NCI-H1694 treated with DMSO at 0.1 percent for 48 hours (cell line): ENCODE measurements at places on chromosomes 6 and 20.

DNA sequence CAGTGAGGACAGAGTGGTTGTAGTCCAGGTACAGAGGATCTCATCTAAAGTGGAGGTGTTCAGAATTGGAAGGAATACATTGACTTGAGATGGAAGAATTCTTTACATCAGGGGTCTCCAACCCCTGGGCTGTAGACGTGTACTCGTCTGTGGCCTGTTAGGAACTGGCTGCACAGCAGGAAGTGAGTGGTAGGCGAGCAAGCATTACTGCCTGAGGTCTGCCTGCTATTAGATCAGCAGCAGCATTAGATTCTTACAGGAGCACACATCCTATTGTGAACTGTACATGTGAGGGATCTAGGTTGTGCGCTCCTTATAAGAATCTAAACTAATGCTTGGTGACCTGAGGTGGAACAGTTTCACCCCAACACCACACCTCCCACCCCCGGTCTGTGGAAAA is 121.1 kb downstream of the CDKAL1 start:
- DNase-seq = no peak

DNA sequence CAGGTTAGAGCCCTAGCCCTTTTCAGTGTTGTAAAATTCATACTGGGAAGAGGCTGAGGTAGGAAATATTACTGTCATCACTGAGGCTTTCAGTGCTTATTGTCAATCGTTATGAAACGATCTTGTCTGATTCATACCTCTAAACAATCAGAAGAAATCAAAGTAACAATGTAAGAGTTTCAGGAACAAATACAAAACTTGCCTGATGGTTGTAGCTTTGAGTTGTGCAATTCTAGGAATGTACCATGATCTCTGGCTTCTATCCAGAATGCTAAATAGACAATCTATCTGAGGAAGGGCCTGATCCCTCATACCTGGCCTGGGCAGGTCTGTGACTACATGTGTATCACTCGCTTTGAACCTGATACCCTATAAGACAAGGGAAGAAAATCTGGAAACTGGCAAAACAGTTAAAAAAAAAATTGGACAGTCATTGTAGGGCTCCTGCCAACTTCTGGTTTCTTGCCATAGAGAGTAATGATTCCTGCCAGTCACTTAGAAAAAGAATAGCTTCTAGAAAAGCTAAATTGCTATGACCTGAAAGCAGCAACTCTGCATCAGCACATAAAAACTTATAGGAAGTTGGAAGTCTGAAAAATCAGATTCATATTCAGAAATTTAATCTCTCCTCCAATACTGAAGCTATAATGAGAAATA is 234.7 kb downstream of the BTBD9 start:
- no peak for DNase-seq

- DNase-seq = no peak
These were observed 75.3 kb upstream of the E2F3 start for GRCh38 chr6:20326422-20326728.

- no peak for DNase-seq
These were observed 17.9 kb upstream of the SLC22A1 start for GRCh38 chr6:160103825-160104100.

DNA sequence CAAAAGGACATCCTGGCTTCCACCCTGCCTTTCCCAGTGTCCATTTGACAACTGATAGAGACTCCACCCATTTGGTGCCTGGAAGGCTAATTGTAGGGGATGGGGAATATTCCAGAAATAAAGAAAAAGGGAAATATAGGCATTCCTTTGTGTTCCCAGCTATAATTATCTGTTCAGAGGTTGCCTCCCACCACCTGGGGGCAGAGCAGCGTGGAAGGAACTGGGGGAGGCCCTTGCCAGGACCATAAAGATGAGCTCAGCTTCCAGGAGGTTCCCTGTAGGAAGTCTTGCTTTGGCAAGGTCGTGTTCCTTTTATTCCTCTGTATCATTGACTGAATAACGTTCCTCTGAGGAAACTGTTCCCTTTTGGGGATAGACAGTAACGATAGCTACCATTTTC is 214.7 kb downstream of the TFAP2C start:
- DNase-seq = no peak

- no peak for DNase-seq
These were observed 159.5 kb downstream of the JARID2 start for GRCh38 chr6:15405129-15406068.

DNA sequence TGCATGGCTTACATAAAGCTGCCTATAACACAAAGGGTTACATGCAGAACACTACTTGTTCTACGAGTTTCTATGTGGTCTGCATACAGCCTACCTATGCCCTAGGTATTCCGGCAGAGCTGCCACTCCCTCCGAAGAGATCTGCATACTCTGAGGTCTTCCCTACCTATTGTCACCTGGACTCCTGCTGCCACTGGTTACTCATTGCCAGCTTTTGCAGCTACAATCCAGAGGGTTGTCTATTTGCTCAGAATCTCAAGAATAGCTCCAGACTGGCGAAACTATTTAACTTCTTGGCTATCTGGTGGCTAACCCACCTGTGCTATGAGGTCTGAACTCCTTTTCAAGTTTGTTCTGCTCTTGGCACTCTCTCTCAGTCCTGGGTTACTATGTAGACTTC is 323.3 kb downstream of the BMP2 start:
- no peak for DNase-seq

- DNase-seq = no peak
These were observed 6.2 kb downstream of the ITCH start for GRCh38 chr20:34369265-34369664.

DNA sequence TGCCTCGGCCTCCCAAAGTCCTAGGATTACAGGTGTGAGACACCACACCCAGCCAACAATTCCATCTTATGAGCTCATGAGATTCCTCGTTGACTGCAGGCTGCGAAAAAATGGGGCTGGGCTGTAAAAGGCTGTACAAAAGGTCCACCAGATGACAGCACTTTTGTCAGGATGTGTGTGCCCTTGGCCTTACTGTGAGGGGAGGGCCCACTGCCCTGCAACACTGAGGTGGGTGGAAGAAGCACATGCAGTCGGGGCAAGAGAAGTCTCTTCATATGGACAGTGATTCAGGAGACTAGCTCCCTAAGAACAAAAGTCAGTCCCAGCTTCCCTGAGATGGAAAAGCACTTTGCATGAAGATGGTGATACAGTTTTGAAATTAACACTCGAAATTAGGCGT is 50.5 kb downstream of the KCTD20 start:
- DNase-seq = no peak

DNA sequence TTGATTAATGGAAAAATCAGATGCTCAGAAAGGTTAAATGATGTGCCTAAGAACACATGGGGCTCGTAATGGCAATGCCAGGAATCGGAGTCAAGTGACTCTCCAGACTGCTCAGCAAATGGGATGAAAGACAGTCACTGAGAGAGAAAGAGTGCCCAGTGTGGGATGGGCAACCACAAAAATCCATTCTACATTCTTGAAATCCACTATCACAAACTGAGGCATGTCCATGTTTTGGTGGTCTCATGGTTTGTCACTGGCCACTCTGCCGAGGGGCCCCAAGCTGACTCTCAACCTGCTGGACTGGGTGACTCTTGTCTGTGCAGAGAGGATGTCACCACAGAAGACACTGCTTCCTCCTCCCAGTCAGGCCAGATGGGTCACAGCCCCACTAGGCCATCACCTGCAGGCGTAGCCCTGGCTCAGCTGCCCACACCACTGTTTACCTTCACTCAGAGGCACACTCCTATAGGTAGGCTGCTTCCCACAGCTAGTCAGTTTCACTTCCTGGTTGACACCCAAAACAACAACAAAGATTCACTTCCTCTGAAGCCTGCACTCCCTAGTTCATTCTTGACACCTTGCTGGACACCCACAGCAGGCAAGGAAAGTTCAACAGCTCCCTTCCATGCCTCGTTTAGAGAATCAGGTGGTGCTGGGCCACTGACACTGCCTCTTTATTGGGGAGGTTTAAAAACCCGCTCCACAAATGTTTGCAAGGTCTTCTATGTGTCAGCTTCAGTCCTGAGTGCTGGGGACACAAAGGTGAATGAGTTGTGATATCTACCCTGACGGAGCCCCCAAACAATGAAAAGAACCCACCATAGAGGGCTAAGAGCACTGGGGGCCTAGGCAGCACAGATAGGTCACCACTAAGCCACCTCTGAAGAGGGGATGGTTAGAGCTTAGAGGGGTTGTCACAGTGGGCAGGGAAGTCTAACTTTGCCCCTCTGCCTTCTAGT is 21.7 kb downstream of the MAP1LC3A start:
- no peak for DNase-seq

GRCh38 chr20:51594236-51595057 is 51.9 kb upstream of the NFATC2 start:
- DNase-seq = no peak

DNA sequence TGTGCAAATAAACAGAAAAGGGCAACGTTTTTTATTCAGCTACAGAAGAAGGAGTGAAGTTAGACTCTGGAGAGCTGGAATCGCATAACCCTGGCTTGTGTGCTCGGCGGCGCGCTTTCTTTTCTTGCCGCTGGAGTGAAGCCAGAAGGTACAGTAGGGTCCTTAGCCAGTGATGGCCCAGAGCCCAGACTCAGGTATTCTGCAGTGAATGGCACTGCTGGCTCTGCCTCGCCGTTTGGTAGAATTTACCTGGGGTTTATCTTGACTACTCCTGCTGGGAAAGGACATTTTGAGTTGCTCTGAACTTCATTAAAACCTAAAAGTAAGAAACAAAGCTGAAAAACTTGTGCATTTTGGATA is 56.9 kb upstream of the TIAM2 start:
- no peak for DNase-seq

- no peak for DNase-seq
These were observed at the start of gene KCNK17 for GRCh38 chr6:39314273-39314795. Gene KCNK17 (minus strand): TSS chr6:39314419. CDS start chr6:39314320, 99 bp downstream.

DNA sequence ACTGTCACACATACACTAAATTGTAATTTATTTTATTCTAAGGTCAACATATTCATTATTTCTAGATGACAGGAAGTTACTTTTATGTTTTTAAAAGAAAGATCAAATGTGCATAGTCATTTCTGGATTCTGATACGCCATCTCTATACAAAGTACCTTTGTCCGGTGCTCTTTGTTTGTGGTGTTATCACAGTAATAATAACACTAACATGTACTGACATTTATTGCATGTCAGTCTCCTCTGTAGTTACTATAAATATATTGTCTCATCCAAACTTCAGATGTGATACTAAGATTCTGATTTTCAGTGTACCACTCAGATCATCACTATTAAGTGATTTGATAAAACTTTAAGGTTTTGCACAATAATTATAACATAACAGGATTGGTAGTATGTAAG is 90.3 kb upstream of the TPD52L1 start:
- DNase-seq = no peak

DNA sequence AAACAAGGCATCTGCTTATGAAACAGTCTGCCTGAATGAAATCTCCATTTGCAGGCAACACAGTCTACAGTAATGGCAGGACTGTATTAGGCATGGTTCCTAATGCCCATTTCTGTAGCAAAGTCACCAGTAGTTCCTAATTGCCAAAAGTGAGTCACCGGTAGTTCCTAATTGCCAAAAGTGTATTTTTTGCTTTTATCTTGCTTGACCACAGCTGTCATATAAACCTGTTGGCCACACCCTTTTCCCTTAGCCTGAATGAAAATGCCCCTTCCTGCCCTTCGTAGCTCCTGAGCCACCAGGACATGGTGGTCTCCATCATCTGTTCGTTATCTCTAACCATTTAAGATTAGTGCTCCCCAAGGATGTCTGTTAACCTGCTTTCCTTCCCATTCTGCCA is 34.5 kb downstream of the MTHFD1L start:
- no peak for DNase-seq

DNA sequence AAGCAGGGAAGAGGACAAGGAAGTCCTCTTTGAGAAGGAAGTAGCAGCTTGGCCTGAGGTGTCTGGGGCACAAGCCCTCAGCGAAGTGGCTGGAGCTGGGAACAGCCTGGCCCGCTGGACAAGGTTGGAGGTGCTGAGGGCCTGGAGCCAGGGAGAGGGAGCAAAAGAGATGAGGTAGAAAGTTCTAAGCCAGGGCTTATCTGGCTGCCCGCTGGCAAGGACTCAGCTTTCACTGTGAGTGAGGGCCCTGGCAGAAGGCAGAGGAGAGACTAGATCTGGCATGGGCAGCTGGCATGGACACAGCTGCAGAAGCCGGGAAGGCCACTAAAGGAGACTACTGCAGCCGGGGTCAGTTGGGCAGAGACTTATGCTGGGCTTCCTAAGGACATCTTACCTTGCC is 21.8 kb upstream of the PCMTD2 start:
- no peak for DNase-seq

DNA sequence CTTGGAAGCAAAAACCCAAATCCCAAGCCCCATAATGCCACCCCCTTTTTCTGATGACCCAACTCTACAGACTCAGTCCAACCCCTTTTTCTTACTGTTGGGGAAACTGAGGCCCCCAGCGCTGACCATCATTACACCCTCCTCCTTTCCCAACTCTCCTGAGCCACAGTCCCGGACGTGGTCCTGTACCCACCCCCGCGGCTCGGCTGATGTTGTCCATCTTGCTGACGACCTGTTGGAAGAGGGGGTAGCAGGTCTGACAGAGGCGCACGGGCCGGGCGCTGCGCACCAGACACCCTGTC is 533 bp downstream of the OSTM1 start:
- DNase-seq = no peak

DNA sequence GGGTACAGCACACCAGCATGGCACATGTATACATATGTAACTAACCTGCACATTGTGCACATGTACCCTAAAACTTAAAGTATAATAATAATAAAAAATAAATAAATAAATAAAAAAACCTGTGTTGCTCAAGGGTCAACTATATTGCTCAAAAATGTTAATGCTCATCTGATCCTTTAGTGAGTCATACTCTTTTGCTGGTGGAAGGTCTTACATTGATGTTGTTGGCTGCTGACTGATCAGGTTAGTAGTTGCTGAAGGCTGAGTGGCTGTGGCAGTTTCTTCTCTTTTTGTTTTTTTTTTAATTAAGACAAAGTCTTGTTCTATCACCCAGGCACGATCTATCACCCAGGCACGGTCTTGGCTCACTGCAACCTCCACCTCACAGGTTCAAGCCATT is 29.6 kb upstream of the SMIM26 start:
- no peak for DNase-seq

DNA sequence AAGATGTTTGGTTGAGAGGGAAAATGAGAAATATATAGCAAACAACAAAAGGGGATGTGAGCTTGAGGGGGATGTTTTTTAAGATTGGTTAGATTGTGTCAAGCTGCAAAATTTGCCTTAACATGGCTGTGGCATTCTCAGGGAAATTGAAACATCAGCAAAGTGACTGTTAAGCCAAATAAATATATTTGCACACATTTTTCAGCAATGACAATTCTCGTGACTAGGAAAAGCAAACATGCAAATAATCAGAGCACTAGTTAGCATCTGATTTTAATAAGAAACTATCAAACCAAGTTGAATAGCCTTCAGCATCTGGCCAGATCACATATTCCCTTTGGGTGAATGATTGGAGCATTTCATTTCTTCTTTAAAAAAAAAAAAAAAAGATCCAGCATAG is 262.8 kb downstream of the TBC1D7 start:
- DNase-seq = no peak

GRCh38 chr6:144104488-144104887 is 9.1 kb upstream of the SF3B5 start:
- DNase-seq = no peak

DNA sequence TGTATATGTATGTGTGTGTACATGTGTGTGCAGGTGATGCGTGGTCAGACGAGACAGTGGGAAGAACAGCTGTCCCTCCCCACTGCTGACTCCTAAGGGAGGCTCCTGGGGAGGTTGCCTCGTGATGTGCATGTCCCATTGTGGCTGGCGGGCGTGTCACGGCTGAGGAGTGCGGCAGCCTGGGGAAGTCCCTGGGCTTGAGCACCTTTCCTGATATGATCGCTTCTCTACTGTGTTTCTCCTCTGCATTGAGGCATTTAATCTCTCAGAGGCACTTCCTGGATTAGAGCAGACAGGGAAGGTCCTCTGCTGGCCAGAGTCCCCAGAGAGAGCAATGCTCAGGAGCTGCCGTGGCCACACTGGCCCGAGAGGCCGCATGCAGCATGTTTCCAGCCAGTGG is 11.4 kb downstream of the NPBWR2 start:
- no peak for DNase-seq
